Amniotic epithelial cell (primary cell): ENCODE measurements at places on chromosomes 7 and 10.

DNA sequence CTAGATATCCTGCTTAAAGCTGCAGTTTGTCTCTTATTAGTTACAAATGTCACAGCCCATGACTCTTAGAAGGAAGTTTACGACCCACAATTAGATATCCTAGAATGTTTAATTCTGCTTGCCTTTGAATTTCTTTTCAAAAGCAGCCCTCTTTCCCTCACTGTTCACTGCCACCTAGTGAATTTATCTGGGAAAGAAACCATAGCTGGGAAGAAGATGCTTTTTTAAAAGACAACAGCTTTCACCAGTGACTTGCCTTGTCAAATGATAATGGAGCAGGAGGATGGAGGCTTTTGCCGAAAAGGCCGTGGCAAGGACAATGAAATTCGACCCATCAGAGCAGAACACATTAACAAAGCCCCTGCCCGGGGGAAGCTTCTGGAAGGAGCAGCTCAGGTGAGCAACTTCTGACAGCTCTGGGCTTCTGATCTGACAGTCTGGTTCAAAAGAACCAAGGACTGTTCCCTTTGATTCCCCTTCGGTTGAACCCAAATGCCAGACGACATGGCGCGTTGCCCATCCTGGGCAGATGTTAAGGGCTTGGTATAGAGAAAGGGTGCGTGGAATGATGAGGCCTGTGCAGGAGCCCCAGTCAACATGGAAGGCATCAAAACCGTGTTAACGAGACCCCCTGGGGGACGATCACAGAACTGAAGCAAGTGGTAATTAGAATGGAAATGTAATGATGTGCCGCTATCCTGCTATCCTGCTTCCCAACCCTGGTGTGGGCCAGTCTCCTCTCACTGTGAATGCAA is 236.8 kb downstream of the FRMD4A start:
- peak; percentile 38 for DNase-seq

GRCh38 chr7:151632750-151633515 is 113.2 kb upstream of the RHEB start:
- DNase-seq = peak; percentile 23

GRCh38 chr10:74766501-74766900 is 59.9 kb upstream of the KAT6B start:
- no peak for DNase-seq

DNA sequence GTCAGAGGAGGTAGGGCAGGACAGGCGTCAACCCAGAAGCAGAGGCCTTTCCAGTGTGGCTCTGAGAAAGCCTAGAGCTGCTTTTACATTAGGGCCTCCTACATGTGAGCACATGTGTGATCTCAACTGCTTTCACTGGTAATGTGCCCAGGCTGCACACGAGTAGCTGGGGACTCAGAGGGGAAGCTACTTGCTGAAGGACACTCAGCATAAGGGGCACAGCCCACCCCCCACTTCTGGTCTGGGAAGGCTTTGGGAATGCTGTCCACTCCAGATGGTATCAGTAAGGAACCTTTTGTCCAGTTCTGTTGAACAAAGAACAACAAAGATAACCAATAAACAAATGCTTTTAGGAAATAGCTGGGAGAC is 18.9 kb downstream of the PRF1 start:
- DNase-seq = no peak
